Fibroblast of lung (primary cell): ENCODE measurements at places on chromosomes 7 and 10.
A peak's percentile ranks its signal among the peaks of the same experiment; 100 is the strongest.

DNA sequence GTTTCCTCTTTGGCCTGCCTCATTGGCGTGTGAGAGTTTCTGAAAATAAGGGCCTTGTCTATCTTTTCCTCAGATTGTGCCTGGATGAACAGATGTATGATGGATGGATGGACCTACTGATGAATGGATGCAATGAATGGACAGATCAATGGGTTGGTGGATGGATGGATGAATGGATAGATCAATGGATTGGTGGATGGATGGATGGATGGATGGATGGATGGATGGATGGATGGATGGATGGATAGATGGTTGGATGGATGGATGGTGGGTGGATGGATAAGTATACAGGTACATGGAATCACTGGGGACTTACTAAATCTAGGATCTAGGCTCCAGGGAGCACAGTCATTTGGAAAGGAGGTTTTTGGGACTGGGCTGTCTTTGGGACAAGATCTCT lies 331.9 kb downstream of the GRID1 start:
- DNase-seq, result no peak

DNA sequence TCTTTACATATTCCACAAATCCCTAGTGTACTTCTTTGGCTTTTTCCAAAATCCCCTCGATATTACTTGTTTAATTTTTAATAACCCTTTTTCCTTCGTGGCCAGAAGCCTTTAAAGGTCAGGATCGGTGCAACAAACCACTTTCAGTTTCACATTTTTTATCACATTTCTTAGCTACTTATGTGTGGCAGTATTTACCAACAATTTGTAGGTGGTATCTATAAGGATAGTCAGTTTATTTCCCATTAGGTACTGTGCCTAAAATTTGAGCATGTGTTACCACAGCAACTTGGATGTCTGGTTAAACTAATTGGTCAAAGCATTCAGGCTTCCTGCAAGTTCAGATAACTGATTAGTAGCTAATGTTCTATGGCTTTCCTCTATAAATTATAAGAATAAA lies 104.9 kb downstream of the CDK14 start:
- no peak for DNase-seq

DNA sequence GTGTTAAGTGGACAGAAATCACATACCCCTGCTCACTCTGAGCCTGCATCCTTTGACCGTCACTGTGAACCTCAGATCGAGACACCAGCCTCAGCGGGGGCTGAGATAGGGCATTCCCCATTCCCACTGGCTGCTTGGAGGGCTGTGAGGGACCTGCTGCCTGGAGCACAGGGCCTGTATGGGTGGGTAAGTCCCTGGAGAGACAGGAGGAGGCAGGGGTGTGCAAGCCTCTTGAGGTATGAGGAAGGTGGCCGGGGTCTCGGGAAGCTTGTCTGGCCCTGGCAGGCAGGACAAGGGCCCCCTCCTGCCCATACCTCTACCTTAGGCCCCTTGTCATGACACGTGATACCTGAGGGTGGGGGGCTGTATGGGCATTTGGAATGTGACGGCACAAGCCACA lies 187.4 kb downstream of the MGMT start:
- no peak for DNase-seq

DNA sequence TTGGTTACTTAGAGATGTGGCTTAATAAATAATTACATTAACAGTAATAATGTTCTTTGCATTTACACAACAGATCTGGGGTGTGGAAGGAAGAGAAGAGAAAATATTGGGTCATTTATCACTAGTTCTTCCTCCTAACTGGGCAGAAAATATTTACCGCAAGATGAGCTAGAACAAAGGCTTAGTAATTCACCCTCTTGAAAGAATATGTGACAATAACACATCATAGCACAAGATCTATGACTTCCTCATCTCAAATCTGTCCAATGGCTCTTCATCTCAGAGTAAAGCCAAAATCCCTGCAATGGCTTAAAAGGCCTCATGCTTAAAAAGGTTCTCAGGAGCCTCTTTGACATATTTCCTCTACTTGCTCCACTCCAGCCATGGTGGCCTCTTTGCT lies 178.6 kb downstream of the ZNF438 start:
- no peak for DNase-seq

GRCh38 chr7:18455606-18456005 lies 39.9 kb upstream of the HDAC9 start:
- no peak for DNase-seq

GRCh38 chr7:151131592-151132293 lies 35.8 kb downstream of the GBX1 start:
- peak; percentile 28 for DNase-seq

GRCh38 chr7:30515761-30516160 lies 11.1 kb upstream of the GGCT start:
- DNase-seq, result no peak
